ENCODE measurements at places on chromosomes 2 and 18.

- DNase-seq, result no peak
Observed at GRCh38 chr18:32469691-32470459, 807 bp downstream of the GAREM1 start.

GRCh38 chr2:197281421-197281820 is 29.2 kb downstream of the ANKRD44 start:
- DNase-seq, result no peak

DNA sequence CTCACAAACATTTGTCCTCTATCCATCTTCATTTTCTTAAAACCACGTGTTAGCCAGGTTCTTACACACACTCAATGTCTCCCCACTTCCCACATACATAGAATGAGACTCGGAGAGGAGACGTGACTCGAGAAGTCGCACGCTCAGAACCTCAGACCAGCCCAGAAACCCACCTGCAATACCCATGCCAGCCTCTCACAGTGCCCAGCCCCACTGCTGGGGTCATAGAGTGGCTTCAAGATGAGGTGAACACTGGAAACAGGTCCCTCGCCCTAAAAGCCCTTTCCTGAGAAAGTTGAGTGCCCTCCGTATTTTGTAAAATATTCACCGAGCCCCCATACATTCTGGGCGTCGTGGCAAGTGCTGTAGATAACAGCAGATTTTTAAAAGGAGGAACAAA is 487.4 kb downstream of the EIPR1 start:
- DNase-seq, result no peak

DNA sequence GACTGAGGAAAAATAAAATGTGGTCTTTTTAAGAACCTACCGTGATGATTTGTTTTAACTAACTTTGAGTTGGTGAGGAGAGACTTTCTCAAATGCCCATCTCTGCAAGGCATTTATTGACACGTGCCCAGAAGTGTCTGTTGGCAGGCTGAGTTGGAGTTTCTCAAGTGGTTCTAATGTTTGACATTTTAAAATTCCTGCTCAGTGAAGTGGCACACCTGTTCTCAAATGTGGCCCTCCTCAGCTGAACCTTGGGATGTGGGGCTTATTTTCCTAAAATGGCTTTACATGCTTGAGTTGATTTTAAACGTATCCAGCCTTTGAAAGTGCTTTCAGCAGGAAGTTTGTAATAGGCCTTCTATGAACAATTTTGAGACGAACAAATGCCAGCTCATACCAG is 876 bp upstream of the CAVIN2 start:
- no peak for DNase-seq

DNA sequence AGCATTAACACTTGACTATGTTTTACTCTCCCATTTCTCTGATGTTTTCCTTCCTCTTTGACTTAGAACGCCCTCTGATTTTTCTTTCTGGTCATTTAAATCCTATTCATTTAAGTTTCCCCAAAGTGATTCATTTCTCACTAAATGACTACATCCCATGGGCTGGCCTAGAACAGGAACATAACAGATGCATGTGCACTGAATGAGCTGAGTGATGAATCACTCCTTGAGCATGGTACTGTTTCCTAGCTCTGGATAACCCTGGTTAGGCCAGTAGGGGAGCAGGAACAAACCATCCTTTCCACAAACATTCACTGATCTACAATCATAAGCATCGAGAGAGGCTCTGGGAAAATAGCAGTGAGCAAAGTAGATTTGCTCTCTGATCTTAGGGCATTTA is 221.9 kb upstream of the SETBP1 start:
- no peak for DNase-seq

- DNase-seq, result no peak
Observed at GRCh38 chr2:9326975-9327374, 96.4 kb downstream of the ITGB1BP1 start.

- no peak for DNase-seq
Observed at GRCh38 chr18:64474255-64474654, 325.4 kb upstream of the LINC00305 start.

DNA sequence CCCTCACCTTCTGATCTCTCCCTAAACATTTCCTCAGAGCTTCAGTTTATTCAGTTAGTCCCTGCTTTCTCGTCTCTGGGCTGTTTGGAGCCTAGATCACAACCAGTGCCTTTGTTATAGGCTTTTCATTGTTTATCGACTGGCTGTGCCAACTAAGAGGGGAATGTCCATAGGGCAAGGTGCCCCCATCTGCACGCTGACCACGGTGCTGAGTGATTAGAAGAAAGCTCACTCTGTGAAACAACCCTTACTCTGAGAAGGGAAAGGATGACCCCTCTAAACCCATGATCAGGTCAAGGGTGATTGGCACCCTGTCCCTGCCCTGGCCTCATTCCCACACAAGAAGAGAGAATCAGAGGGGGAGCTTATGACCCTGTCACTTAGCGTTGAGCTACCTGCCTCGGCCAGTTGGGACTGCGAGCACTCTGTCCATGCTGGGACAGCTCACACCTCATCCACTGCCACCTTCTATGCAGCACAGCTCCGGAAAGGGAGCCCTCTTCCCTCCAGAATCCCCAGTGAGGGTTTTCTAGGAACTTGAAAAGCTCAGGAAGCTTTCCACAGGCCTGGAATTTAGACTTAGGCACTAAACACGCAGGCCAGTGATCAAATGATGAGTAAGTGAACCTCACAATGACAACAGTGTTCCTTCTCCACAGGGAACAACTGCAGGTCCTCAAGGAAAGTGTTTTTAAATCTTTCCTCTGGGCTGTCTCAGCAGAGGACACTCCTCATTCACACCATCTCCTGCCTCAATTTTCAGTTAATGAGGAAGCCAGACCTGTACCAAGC is 2.3 kb upstream of the ACTG2 start:
- no peak for DNase-seq

DNA sequence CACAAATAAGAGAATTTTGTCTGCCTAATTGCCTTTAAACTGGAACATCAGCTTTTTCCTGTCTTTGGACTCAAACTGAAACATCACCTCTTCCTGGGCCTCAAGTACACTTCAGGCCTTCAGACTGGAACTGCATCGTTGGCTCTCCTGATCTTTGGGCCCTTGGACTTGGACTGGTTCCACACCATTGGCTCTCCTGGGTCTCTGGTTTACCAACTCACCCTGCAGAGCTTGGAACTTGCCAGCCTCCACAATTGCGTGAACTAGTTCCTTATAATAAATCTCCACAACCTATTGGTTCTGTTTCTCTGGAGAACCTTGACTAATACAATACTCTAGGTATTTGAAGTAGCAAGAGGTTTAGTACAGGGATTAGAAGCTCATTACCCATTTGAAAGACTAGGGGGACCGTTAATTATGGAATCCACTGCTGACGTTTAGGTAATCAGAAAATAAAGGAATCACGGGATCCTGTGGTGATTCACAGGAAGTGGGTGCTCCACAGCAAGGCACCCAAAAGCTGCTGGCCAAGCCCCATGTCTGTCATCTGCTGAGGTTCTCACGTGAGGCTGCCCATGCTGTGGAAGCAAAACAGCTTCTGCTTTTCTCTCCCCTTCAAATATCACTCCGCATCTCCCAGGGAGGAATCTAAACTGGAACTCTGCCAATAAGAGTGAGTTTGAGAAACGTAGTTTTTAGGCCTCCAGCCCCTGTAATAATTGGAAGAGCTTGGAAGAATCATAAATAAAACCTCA is 20.0 kb upstream of the SGPP2 start:
- DNase-seq, result no peak

DNA sequence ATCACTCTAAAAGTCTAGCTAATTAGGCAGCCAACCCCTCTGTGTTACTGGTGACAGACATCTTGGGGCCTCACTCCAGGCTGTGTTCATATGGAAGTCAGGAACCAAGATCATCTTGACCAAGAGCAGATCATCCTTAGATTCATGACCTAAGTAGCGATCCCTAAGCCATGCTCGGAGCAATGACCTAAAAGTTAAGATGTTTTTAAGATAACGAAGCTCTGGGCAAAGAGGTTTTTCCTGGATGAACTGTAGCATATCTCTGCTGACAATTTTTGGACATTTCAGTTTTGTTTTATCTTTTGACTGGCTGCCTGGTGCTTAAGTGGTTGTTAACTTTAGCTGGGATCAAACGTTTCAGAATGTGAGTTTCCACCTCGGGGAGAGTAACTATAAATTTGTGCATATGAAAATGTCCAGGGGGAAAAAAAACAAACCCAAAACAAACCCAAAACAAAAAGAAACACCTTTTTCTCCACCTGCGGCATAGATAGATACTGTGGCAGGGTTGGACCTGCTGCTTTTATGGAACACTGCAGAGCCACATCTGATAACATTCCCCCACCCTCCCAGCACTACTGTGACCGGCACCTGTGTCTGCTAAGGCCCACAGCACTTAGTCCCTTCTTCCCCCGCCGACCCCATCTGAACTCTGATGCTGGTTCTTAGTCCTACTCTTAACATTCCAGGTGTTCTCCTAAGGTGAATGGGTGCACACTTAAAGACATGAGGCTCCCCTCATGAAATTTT is 45.5 kb downstream of the EPAS1 start:
- DNase-seq, result no peak

- DNase-seq, result no peak
Observed at GRCh38 chr18:9392726-9393125, 58.2 kb downstream of the TWSG1 start.

DNA sequence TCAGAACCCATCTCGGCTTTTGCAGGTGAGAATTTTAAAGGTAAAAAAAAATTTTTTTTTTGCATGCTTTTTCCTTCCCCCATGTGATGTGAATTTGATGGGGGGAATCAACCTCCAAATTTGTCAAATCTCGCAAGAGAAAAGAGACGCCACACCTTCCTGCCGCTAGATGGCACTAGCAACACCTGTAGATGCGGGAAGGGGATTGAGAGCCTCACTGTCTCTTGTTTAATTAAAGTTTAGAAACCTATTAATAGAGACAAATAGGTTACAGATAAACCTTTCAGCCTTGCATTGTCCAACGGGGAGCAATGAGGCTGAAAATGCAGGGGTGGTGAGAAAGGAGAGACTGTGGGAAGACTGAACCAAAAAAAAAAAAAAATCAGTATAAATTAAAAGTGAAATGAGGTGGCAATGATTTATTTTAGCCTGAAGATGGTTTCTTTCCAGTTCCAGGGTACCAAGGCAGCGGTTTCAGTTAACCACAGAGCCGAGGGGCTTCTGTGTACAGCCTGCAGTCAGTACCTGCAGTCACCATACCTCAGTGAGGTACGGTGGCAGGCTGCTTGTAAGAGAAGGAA is 84.6 kb downstream of the NRP2 start:
- DNase-seq, result peak; percentile 52

DNA sequence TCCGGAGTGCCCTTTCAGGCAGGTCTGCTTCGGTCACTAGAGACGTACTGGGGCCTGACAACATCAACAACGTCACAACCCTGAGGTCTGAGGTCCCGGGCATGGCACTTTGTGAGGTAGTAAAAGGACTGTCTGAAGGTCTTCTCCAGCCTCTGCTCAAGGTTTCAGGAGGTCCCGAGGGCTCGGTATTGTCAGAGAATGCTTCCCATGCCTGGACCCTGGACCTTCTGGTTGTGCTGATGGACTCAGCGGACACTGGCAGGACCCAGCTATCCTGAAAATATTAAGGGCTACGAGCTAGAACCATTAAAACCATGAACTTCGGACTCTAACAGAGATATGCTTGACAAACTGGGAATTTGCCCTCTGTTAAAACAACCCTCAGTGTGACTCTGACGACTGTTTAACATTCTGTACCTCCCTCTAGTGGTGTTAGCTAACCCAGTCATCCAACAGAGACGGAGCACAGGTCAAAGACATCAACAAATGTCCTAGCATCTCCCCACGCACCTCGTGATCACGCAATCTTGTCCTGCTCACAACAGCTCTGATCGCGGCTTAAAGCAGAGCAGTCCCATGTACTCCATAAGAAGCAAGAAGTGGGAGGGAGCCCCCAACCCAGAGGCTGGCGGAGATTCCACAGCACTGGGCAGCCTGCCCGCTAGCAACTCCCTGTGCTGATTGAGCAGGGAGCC is 96.5 kb downstream of the CCDC93 start:
- DNase-seq, result no peak

DNA sequence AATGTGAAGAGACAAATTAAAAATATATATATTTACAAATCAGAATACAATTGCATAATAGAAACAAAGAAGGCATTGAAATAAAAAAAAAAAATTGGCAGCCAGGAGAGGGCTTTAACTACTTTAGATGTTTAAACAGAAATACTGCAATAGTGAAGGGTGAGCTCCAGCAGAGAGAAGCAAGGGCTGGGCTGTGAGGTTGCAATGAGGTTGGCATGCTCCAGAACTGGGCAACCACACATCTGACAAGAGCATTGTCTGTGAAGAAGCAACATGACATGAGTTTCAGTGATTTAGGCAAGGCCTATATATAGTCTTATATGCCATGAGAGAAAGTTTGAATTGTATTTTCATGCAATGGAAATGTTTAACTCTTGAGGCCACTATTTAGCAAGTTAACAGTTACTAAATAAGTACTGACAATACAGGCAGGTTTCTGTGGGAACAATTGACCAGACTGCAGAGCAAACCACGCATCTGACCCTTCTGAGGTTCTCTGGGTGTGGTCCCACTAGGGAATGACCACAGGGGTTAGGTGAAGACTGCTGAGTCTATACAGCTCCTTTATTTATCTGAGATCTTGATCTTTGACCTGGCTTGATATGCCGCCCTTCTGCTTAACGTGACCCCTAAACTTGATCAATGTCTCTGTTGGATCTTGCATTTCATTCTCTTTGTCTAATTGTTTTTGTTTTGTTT is 354.2 kb upstream of the PIK3C3 start:
- DNase-seq, result no peak

- no peak for DNase-seq
Observed at GRCh38 chr2:181183878-181184542, 203.6 kb downstream of the UBE2E3 start.

DNA sequence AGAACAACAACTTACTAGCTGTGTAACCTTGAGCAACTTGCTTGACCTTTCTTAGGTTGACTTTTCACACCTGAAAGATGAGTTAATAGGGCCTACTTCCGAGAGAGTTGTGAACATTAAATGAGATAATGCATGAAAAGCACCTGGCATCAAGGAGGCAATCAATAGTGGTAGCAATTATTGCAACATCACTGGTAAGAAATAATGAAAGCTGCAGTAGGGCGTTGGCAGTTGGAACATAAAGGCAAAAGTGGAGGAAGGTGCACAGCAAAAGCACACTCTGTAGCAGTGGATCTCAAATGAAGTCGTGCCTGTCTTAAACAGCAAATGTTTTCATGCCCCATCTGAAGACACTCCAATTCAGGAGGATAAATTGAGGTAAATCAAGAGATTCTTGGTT is 178.9 kb upstream of the VRK2 start:
- DNase-seq, result no peak

- no peak for DNase-seq
Observed at GRCh38 chr2:18623782-18624181, 34.4 kb upstream of the NT5C1B start.

- no peak for DNase-seq
Observed at GRCh38 chr2:42191285-42192009, 22.3 kb downstream of the EML4 start.

- DNase-seq, result no peak
Observed at GRCh38 chr18:11760498-11761167, 71.6 kb downstream of the GNAL start.

- no peak for DNase-seq
Observed at GRCh38 chr2:155442755-155443372, 744.4 kb downstream of the KCNJ3 start.

DNA sequence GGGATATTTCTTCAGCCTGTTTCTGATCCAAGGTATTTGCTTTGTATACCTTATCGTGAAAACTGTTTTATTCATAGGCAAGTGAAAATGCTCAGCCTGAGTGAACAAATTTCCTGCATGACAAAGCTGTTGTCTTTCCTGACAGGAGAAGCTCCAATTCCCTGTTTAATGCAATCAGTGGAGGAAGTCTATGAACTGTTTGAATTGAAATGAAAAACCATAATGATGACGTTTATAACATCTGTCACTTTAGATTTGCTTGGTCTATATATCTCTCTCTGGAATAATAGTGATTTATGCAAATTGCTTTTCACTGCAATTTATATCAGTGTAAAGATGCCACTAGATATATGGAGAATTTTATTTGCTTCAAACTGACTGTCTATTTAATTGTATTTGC is 239.4 kb upstream of the HNMT start:
- DNase-seq, result no peak
